NCI-H446 treated with DMSO at 0.1 percent for 48 hours (cell line): ENCODE measurements at places on chromosomes 7 and 10.

GRCh38 chr7:99308461-99309074, 17.1 kb upstream of the ARPC1A start:
- DNase-seq, result no peak

- DNase-seq, result no peak
Measured at GRCh38 chr10:28349892-28350291, 47.0 kb upstream of the MPP7 start.

- DNase-seq, result no peak
Measured at GRCh38 chr10:75712242-75712880, 280.9 kb downstream of the LRMDA start.

GRCh38 chr7:150874401-150875198, 22.3 kb downstream of the AOC1 start:
- DNase-seq, result no peak

DNA sequence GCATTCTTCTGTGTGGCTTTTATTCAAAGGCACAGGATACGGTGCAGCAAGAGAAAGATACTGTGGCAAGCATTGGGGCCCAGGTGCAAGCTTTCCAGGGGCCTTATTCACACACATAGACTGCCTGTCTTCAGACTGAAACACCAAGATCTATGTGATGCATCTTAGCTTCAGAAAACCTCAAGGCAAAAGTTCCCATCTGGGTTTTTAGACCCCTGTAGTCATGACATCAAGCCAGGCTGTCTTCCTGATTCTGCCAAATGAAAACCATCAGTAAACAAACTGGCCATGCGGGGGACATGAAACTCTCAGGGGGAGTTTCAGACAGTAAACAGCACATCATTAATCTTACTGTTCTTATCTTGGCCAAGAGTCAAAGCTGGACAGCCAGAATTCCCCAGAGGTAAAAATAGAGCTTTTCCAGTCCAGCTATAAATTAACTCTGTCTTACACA, 9.8 kb downstream of the AGBL3 start:
- peak; percentile 12 for DNase-seq

GRCh38 chr10:11293332-11293731, 275.7 kb downstream of the CELF2 start:
- DNase-seq, result no peak

DNA sequence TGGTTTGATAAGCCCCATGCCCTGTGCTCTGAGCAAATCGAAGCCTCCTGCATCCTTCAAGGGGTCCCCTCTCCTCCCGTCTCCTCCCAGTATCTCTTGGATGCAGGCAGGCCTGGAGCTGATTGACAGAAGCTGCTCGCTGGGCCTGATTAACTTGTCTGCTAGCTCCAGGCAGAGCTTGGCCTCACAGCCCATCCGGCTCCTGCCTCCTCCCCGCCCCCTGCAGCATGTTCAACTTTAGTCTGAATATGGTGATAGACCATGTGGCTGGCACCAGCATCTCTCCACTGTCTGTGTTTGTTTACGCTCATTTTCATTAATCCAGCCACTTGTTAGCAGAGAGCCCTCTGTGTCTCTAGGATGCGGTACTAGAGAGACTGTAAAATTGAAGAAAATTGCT, 432.2 kb downstream of the DPP6 start:
- no peak for DNase-seq

- DNase-seq, result no peak
Measured at GRCh38 chr7:142177869-142178268, 66.4 kb downstream of the MGAM2 start.

GRCh38 chr10:69742928-69743602, 58.6 kb upstream of the COL13A1 start:
- DNase-seq, result no peak

DNA sequence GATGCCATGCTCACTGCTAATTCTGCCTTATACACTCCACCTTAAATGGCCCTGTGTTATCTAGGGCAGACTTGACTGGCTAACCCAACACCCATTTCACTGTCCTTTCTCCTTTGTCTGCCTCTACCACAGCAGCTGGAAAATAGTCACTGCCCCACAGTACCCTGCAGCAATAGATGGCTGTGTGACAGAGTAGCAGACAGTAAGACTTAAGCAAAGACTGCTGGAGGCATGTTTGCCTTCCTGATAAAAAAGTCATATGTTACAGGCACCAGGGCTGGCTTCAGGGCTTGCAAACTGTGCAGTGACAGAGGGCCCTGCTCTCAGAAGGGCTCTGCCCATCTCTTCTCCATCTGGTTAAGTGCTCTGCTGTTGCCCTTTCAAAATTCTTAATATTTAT, 332.6 kb upstream of the GHITM start:
- DNase-seq, result no peak

DNA sequence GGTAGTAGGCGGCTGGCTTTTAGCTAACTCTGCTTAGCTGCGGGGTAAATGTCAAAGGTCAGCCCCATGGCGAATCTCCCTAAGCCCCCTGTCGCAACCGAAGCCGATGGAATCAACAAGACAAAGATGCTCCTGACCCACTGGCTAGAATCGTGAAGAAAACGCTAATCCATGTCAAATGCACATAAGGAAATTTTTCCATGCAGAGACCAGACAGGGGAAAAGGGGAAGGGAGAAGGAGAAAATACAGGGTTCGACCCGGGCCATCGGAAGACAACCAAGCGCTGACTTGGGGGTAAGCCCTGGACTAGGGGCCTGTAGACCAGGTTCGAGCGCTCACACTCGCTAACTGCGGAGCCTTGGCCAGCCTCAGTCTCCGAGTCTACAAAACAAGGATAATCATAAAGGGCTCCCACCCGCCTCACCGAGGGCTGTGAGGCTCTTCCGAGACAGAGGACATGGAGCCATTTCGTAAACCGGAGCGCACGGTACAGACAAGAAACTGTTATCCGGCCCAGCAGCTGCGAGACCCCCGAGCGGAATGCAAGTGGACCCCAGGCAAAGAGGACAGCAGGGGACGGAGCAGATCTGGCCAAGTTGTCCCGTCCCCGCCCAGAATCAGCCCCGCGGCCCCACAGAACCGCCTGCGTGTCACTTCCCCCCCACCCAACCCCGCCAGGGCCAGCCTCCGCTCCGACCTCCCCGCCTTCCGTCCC, 507 bp downstream of the SAR1A start:
- no peak for DNase-seq

GRCh38 chr7:99782012-99782953, 1.7 kb downstream of the CYP3A4 start:
- DNase-seq, result no peak

GRCh38 chr10:97805949-97806348, 34.1 kb upstream of the SFRP5 start:
- no peak for DNase-seq

GRCh38 chr10:119829429-119829828, 43.2 kb downstream of the MCMBP start:
- DNase-seq, result no peak

DNA sequence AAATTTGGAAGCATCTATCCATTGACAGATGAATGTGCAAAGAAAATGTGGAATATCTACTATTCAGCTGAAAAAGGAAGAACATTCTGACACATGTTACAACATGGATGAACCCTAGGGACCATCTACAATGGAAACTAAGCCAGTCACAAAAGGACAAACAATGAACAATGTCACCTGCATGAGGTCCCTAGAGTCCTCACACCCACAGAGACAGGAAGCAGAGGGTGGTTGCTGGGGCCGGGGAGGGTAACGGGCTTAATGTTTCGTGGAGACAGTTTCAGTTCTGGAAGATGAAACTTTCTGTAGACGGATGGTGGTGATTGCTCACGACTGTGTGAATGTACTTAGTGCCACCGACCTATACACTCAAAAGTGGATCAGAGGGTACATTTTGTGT, 282.9 kb downstream of the ADARB2 start:
- no peak for DNase-seq

DNA sequence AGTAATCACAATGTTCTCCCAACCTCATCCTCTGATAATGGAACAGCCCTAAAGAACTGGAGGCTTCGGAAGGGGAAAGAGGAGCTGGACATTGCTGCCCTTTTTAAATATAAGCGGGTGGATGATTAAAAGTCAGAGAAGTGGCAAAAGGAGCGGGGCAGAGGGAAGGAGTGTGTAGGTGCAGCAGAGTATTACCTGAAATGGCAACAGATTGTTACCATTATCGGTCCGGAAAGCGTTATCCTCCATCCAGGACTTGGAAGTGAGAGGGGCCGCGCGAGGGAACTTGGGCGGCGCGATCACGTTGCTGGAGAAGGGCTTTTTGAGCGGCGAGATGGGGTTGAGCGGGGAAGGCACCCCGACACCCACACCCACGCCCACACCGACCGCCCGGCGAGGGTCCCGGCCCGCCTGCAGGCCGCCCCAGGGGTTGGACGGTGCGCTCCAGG, 51.7 kb downstream of the CPEB3 start:
- DNase-seq, result no peak

DNA sequence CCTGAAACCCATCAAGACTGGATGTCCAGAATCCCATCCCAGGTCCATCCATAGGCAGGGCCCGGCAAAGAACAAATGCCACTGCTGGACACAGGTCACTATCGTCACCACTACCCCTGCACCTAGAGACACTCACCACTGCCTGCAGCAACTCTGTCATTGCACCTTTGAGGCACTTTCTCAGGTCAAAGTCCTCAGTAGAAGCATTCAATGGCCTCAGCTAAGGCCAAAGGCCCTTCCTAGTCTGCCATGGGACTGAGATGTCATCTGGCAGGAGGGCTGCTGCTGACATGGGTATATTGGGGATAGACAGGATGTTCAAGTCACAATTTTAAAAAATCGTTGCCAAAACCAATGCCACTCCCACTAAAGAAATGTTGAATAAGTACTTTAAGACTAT, 58.7 kb downstream of the GPAM start:
- DNase-seq, result no peak

GRCh38 chr10:5040781-5041470, 37.3 kb upstream of the AKR1C2 start:
- DNase-seq, result no peak

DNA sequence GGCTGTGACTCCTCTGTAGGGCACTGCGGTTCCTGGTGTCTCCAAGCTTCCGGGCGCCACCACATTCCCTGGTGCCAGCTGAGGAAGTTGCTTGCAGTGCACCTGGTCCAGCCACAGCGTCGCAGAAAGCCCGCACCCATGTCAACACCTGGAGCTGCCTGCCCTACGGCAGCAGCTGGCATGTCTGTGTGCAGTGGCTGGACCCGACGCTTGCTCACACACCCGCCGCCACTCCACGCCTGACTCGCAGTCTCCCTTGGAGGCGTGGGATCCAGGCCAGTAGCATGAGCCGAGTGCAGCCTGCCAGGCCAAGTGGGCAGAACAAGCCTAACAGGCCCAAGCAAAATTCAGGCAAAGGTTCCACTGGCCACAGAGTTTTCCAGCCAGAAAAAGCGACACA, 118.1 kb upstream of the PHF14 start:
- no peak for DNase-seq

- no peak for DNase-seq
Measured at GRCh38 chr7:33062023-33062781, at the start of gene NT5C3A. Gene NT5C3A, minus strand, starts transcription at chr7:33062776. Its CDS starts 71 bp downstream, at chr7:33062705.

GRCh38 chr10:30630571-30630970, 1.0 kb upstream of the LYZL2 start:
- no peak for DNase-seq

DNA sequence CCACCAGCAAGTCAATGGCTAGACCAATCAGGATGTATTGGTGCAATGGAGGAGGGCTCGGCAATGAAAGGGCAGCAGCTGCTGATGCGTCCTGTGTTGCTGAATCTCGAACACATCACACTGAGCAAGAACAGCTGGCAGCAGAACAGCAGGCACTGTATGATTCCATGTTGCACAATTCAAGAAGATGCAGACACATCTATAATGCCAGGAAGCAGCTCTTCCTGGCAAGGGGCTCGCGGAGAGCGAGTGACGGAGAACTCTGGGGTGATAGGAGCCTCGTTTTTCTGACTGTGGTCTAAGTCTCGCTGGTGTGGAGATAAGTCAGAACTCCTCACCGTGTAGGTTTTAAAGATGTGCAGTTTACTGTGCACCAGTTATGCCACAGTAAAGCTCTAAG, 24.8 kb upstream of the PFKP start:
- DNase-seq, result no peak

GRCh38 chr10:22253580-22253882, 35.7 kb upstream of the EBLN1 start:
- no peak for DNase-seq

DNA sequence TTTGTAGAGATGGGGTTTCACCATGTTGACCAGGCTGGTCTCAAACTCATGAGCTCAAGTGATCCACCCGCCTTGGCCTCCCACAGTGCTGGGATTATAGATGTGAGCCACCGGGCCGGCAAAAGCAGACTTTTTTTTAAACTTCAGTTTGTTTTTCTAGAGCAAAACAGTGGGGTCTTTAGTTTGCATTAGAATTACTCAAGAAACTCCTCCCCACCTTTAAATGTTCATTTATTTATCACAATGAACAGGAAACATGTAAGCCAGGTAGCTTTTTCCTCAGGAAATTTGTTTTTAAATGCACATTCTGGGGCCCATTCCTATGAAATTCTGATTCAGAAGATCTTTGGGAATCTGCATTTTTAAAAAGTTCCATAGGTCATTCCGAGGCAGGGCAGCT, 56.0 kb upstream of the JAZF1 start:
- DNase-seq, result no peak

DNA sequence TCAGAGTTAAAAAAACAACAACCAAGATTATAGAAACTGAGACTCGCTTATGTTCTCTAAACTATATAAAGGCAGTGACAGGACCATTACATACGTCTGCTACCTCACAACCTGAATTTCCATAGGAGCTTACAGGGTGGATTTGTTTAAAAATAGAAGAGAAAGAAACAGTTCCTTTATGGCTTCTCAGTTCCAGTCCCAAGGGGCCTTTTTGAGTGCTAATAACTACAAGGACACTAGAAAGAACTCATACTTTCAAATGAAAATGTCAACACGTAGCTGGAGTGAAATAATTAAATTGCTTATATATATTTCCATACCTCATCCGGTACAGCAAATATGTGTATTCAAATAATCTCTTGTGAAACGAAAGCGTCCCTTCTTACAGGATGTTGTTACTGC, 19.7 kb downstream of the TSPAN12 start:
- DNase-seq, result no peak

GRCh38 chr10:44906486-44906885, 4.7 kb upstream of the TMEM72 start:
- DNase-seq, result no peak

GRCh38 chr7:142298009-142298408, 40.2 kb upstream of the PRSS58 start:
- DNase-seq, result no peak

DNA sequence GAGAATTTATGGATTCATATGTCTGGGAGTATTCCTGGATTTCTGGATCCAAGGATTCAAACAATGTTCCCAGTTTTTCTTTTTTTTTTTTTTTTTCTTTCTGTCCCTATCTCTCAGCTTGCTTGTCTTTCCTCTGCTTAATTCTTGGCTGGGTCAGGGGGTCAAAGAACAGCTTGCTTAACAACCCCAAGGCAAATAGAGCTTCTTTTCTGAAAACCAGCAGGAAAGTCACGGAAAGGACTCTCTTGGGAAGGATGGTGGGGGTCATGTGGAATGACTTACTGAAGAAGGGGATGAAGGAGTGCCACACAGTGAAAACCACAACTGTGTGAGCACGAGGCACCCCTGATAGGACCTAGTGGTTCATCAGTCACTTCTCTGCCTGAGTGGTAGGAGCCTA, 36.1 kb downstream of the GRK5 start:
- no peak for DNase-seq
